ENCODE measurements at places on chromosomes 12 and 14.

DNA sequence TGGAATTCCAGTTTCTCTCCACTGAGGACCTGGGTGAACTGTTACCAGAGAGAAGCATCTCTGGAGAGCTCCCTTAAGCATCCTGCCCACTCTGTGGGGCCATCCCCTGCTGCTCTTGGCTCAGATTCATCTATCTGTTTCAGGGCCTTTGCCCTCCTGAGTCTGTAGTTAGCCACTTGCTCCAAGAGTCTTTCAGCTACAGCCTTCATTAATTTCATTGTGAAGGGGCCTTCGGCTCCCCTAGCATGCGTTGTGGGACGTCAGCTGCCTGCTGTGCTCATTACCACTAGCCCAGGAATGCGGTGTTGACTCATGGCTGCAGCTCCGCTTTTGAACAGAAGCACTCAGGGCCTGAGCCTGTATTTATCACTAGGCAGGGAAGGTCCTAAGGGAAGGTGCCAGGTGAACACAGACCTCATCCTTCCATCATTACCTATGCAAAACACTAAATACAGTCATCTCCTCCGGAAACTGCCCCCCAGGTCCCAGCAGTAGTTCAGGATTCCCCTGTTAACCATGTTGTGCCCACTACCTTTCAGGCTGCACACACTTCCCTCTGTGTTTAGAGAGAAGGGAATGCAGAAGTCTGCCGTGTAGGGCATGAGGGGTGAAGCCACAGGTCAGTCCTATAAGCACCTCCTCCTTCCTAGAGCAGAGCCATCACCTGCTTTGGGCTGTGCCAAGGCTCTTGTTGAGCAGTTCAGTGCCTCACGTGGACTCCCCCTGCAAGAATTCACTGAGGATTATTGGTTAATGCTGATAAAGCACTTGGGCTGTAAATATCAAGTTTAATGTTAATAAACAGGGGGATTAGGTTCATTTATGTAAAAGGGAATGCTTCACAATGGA is 191.4 kb downstream of the CACNA1C start:
- DNase-seq: no peak

DNA sequence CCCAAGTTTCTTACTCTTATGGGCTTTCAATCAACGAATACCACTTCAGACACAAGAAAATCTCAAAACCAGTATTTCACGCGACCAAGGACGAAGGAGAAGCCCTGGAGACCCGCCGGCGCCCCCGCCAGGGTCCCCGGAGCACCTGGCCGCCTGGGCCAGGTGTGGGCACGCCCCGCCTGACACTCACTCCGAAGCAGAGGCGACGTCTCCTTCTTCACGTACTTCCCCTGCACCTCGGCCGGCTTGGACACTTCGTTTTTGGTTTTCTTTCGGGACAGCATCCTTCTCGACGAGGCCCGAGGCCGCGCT is 466 bp downstream of the SAV1 start:
- DNase-seq: no peak

GRCh38 chr14:74348735-74349463 is 628 bp downstream of the VRTN start:
- no peak for DNase-seq

- DNase-seq: no peak
Observed at GRCh38 chr12:52873832-52874572, 25.2 kb upstream of the KRT78 start.

DNA sequence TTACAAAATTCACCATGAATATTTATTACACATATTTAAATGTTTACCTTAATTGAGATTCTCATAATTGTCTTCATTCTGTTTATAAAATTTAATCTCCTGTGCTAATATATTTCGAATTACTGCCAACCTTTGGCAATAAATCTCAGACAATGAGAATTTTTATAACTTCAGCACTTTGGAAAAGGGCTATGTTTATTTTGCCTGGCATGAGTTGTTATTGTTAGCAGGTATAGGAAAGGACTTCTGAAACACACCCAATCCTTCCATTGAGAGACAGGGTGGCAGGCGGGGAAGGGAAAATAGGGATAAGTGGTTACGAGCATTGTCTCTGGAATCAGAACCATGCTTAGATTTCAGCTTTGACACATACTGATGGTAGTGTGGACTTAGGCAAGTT is 12.1 kb upstream of the MSRB3 start:
- DNase-seq: no peak

- DNase-seq: no peak
Observed at GRCh38 chr12:102961466-102961855, 4.0 kb downstream of the ASCL1 start.

DNA sequence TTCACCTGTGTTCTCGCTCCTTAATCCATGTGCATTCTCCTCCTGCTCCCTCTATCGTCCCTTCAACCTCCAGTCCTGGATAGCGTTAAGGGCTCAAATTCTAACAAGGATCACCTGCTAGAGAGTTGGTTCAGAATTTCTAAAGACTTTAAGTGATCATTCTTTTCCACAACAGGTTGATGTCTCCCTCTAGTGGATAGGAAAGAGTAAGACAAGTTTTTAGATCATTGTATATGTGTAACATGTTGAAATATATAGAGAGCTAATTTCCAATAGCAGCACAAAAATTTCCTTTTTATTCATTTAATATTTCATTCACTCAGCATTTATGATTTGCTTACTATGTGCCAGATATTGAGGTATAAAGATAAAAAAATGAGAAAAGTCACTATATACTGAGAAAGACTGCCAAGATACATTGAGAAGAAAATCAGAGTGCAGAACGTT is 9.3 kb upstream of the ESR2 start:
- no peak for DNase-seq

- DNase-seq: no peak
Observed at GRCh38 chr12:60205500-60205899, 609.7 kb downstream of the SLC16A7 start.

GRCh38 chr12:1367331-1368291 is 226.8 kb downstream of the FBXL14 start:
- DNase-seq: no peak

GRCh38 chr12:19778797-19779196 is 339.5 kb downstream of the AEBP2 start:
- no peak for DNase-seq

- no peak for DNase-seq
Observed at GRCh38 chr12:26122061-26122680, 2.7 kb downstream of the BHLHE41 start.

DNA sequence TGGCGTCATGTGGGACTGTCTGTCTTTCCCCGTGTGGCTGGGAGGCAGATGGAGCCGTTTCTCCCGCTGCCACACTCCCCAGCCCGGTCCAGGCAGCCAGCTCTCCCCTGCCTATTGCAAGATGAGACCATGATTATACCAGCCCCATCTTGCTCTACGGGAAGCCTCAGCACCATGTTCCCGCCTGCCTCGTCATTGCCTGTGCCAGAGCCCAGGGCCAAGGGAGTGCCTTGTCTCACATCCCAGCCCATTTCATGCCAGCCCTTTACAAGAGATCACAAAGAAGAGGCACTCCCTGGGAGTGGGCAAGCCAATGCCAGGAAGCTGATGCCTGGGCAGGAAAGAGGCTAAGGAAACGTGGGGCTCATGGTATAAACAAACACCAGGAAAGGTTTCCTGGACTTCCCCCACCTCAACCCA is 23.9 kb downstream of the GPR68 start:
- no peak for DNase-seq

DNA sequence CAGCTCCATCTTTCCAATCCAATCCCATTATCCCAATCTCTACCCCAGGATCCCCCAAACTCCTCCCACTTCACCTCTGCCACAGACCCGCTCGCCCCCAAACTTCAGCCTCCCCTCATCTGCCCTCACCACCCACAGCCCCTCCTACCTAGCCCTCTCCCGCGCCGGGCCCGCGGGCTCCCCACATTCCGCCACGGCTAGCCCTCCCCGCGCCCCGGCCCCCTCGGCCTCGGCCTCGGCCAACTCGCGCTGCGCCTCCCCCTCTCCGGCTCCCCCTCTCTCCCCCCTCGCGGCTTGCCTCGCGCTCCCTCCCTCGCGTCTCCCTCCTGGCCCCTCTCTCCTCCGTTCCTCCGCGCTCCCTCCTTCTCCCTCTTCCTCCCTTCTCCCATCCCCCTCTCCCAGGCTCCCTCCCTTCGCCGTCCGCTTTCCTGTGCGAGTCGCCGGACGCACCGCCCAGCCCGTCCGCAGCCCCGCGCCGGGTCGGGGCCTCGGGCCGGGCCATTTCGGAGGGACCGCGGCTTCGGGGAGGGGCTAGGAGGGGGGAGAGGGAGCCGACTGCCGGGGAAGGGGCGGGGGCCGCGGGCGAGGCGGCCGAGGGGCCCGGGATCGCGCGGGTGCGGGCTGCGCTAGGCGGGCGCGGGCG is at the start of gene ATN1:
TSS of gene ATN1 (plus strand) at position 581 of the 643 bp plus-strand sequence. CDS start 6,043 bp downstream, outside the sequence.
- no peak for DNase-seq

GRCh38 chr14:65470404-65470880 is 57.9 kb downstream of the FUT8 start:
- DNase-seq: no peak

- no peak for DNase-seq
Observed at GRCh38 chr14:81157431-81157830, 63.3 kb downstream of the GTF2A1 start.

DNA sequence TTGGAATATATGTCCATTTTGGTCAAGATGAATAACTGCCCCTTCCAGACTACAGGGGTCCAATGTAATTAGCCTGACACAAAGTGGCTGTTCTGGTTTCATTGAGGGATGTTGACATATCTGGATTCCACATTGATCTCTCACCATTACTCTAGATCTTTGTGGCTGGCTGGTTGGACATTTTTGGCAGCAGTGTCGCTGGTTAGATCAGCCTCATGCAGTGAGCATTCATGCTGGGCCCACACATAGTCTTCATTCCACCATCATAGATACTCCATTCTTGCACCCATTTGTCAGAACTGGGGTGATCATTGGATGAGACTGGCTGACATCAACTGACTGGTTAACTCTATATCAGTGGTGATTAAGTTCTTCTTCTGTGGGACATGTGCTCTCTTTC is 74.4 kb downstream of the MGST1 start:
- DNase-seq: no peak

- DNase-seq: no peak
Observed at GRCh38 chr14:36553656-36554260, 28.7 kb downstream of the NKX2-8 start.

- no peak for DNase-seq
Observed at GRCh38 chr12:66584673-66585072, 94.2 kb downstream of the GRIP1 start.

- DNase-seq: no peak
Observed at GRCh38 chr12:22821985-22822384, 197.0 kb downstream of the ETNK1 start.

DNA sequence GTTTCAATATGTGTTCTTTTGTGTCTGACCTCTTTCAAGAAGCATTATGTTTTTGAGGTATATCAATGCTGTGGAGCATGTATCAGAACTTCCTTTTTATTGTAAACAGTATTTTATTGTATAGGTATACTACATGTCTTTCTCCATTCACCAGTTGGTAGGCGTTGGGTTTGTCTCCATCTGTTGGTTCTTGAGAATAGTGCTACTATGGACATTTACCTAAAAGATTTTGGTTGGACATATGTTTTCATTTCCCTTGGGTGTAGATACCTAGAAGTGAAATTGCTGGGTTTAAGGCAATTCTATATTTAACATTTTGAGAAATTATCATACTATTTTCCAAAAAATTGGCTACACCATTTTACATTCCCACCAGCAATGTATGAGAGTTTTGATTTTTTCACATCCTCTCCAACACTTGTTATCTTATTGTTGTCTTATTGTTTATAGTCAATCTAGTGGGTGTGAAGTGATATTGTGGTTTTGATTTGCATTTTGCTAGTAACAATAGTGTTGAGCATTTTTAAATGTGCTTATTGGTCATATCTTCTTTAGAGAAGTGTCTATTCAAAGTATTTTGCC is 409.2 kb downstream of the IPO8 start:
- DNase-seq: no peak

GRCh38 chr12:43493261-43493797 is 58.7 kb downstream of the ADAMTS20 start:
- no peak for DNase-seq

GRCh38 chr14:29821661-29822429 is 105.8 kb downstream of the PRKD1 start:
- no peak for DNase-seq

- DNase-seq: no peak
Observed at GRCh38 chr14:33317675-33318074, 379.0 kb downstream of the NPAS3 start.

DNA sequence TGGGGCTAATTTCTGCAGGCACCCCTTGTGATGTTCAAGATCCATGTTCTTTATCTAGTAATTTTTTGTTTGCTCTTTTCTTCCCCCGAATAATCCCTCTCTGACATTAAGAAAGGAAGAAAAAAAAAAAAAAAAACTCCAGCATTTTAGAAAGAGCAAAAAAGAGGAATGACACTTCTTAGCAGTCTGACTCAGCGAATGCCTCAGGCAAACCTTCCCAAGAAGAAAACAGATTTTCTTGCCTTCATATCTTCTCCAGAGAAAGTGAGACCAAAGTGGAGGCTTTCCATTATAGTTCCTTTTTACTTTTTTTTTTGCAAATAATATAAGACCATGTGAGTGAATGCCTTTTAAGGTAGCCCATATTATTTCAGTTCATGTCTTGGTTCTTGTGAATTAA is 479.0 kb upstream of the SYT1 start:
- no peak for DNase-seq

- DNase-seq: no peak
Observed at GRCh38 chr14:34851395-34851794, 23.8 kb downstream of the BAZ1A start.

DNA sequence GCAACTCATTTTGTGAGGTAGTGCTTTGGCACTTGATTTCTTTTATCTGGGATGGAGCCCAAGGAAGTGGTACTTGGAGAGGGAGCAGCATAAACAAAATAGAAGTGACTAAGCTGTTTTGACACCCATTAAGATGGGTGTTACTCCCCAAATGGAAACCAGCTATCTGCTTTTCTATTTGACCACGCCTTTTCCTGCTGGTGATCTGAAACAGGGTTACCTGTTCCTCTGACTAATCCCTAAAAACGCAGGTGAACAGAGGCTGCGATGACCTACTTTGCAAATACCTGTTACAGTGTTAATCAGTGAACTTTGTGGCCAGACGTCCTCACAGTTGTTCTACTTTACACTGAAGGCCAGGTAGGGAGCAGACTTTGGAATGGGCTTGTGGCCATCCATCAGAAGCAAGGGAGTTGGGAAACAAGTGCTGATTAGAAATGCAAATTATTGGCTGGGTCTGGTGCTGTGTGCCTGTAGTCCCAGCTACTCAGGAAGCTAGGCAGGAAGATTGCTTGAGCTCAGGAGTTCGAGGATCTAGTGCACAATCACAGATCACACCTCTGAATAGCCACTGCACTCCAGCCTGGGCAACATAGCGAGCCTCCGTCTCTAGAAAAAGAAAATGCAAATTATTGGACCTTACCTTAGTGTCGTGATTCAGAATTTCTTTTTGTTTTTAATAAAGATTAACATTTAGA is 58.3 kb upstream of the HECTD1 start:
- DNase-seq: no peak

GRCh38 chr14:72947366-72948160 is 21.3 kb downstream of the DCAF4 start:
- no peak for DNase-seq

GRCh38 chr12:130425698-130426245 is 88.1 kb downstream of the PIWIL1 start:
- no peak for DNase-seq

Measured in cortex of kidney (tissue), 1 donor.